ENCODE measurements at places on chromosomes 3 and 15.

GRCh38 chr3:193688834-193689714 lies 96.1 kb downstream of the OPA1 start:
- no peak for DNase-seq

DNA sequence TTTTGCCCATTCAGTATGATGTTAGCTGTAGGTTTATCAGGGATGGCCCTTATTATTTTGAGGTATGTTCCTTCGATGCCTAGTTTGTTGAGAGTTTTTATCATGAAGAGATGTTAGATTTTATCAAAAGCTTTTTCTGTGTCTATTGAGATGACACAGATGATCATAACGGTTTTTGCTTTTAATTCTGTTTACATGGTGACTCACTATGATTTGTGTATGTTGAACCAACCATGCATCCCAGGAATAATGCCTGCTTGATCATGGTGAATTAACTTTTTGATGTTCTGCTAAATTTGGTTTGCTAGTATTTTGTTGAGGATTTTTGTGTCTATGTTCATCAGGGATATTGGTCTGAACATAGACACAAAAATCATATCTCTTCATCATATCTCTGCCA lies 8.3 kb downstream of the GPR156 start:
- no peak for DNase-seq

DNA sequence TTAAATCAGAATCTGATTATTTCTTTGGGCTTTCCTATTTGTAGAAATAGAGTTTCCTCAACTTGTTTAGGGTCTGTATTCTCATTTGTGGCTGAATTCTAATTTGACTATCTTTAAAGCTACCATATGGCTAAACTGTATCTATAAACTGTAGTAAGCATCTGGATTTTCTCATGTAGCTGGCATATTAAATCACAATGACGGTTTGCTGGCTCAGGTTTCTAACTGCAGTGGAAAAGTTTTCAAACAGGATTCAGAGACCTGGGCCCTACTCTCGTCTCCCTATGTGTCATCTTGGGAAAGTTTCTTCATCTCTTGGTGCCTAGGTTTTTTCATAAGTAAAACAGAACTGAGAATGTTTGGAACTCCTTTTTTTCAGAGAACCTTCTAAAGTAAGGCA lies 68.3 kb downstream of the GALK2 start:
- DNase-seq, result no peak

GRCh38 chr3:134656211-134656800 lies 5.5 kb upstream of the KY start:
- no peak for DNase-seq

GRCh38 chr3:197337656-197338055 lies 39.2 kb upstream of the DLG1 start:
- DNase-seq, result no peak

GRCh38 chr3:126160243-126161210 lies 19.9 kb downstream of the ALDH1L1 start:
- DNase-seq, result no peak

All from central memory CD4-positive, alpha-beta T cell (primary cell).